ENCODE measurements at places on chromosomes 16 and 17.
A peak's percentile ranks its signal among the peaks of the same experiment; 100 is the strongest.

DNA sequence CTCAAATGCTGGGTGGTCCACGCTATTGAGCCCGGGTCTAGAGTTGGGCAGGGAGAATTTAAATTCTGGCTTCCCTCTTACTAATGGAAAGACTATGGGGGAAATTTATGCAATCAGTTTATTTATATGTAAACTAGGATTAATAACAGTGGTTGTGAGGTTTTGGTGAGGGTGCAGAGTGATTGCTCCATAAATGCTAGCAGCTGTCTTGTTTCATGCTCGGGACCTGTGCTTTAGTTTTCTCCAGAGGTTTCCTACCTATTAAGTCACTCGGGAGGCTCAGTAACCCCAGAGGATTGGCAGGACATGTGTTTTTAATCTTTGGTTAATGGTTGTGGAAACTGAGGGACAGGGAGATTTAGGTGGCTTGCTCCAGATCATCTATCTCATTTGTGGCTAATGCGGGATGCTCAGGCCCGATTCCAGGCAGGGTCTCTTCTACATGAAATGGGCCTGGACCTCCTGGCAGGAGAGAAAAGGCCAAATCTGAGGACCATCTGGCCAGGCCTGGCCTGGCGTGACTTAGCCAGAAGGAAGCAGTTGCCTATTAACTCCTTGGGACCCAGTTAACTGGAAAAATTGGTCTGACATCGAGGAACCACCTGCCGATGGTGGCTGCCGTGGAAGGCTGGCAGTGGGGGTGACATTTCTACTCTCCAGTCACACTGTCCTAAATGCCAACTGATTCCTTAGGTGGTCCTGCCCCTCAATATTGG, 2.1 kb downstream of the PRCD start:
- ATAC-seq, result no peak

- no peak for ATAC-seq
These were observed 83.1 kb downstream of the NT5M start for GRCh38 chr17:17386094-17386800.

- no peak for ATAC-seq
These were observed 32.2 kb upstream of the ETV4 start for GRCh38 chr17:43578404-43578698.

DNA sequence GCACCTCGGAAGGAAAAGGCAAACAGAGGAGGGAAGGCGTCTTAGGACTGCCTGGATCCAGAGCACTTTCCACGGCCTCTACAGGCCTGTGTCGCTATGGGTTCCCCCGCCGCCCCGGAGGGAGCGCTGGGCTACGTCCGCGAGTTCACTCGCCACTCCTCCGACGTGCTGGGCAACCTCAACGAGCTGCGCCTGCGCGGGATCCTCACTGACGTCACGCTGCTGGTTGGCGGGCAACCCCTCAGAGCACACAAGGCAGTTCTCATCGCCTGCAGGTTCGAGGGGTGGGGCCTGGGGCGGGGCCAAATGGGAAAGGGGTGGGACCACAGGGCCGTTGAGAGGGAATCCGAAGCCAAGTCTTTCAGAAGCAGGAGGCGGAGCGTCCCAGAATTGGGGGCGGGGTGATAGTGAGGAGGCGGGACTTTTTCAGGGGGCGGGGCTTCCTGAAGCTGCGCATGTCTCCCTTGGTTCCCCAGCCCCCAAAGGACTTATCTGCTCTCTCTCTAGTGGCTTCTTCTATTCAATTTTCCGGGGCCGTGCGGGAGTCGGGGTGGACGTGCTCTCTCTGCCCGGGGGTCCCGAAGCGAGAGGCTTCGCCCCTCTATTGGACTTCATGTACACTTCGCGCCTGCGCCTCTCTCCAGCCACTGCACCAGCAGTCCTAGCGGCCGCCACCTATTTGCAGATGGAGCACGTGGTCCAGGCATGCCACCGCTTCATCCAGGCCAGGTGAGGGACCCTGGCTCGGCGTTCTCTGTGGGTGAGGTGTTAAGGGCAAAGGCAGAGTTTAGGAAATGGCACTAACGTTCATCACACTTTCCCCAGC, 939 bp downstream of the BCL6B start:
- ATAC-seq, result peak; percentile 80

- ATAC-seq, result no peak
These were observed 387.1 kb upstream of the TNRC6C start for GRCh38 chr17:77571155-77571981.

GRCh38 chr16:7334801-7335560, 2.3 kb downstream of the RBFOX1 start:
- ATAC-seq, result no peak

GRCh38 chr16:21076186-21076883, 74.3 kb downstream of the DNAH3 start:
- ATAC-seq, result no peak

- no peak for ATAC-seq
These were observed 83.8 kb downstream of the NETO2 start for GRCh38 chr16:47059991-47060390.

- no peak for ATAC-seq
These were observed 23.1 kb downstream of the B9D1 start for GRCh38 chr17:19339341-19339815.

DNA sequence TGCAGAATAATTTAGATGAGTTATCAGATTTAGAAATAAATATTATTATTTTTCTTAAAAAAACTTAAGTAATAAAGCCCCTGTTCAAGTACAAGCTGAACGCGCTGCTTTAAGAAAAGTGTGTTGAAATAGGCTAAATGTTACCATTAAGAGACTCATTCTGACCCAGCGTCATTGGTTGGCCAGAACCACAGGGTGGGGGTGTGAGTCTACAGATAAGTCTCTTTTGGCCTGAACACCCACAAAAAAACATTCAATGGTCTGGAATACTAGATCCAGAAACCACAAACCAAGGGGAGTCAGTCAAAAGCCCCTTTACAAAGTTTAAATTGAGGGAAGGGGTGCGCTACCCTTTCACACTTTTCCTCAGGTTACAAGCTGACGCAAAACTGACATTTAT, 776.1 kb downstream of the KCNJ2 start:
- ATAC-seq, result no peak

GRCh38 chr17:64707050-64707591, 45.0 kb upstream of the SMURF2 start:
- peak; percentile 77 for ATAC-seq

DNA sequence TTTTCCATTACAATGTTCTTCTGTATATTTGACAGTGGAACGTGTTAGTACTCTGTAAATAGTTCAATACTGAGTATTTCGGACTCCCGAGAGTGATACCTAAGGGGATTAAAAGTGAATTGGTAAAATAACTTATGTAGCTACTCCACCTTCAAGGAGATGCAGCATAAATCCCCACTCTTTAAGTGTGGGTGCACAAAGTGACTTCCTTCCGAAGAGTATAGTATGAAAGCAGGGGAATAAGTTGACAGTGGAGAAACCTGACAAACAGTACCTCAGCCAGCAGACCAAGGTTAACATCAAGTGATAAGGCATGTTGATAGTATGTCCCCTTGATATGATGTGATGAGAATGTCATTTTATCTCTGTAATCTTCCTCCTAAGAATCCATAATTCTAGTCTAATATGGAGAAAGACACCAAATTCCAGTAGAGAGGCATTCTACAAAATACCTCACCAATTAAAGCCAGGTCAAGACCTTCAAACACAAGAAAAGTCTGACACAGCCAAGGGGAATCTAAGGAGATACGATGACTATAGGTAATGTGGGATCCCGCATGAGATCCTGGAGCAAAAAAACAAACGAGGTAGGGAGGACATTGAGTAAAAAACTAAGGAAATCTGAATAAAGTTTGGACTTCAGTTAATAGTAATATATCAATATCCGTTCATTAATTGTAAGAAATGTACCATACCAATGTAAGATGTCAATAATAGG, 1.8 kb upstream of the ZPBP2 start:
- no peak for ATAC-seq

DNA sequence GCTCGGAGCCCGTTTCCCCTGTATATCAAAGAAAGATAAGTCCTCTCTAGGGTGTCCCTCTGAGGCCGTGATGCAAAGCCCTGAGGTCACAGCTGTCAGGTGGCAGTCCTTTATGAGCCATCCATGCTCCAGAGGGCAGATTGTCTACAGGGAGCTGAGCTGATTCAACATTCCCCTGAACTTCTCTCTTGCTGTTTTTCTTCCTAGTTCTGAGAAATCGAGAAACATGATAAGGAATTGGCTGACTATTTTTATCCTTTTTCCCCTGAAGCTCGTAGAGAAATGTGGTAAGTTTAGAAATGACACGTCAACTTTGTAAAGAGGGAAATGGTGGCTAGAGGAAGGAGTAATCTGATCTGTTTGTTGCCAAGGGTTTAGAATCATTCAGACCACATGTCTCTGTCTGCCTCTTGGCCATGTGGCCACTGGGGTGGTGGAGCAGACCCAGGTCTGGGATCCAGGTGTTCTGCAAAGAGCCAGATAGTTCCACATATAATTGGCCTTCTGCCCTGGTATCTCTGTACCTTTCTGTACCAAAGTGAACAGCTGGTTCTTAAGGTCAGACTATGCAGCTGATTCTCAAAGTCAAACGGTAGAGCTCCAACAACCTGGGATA, 3.5 kb downstream of the CTNS start:
- ATAC-seq, result no peak

DNA sequence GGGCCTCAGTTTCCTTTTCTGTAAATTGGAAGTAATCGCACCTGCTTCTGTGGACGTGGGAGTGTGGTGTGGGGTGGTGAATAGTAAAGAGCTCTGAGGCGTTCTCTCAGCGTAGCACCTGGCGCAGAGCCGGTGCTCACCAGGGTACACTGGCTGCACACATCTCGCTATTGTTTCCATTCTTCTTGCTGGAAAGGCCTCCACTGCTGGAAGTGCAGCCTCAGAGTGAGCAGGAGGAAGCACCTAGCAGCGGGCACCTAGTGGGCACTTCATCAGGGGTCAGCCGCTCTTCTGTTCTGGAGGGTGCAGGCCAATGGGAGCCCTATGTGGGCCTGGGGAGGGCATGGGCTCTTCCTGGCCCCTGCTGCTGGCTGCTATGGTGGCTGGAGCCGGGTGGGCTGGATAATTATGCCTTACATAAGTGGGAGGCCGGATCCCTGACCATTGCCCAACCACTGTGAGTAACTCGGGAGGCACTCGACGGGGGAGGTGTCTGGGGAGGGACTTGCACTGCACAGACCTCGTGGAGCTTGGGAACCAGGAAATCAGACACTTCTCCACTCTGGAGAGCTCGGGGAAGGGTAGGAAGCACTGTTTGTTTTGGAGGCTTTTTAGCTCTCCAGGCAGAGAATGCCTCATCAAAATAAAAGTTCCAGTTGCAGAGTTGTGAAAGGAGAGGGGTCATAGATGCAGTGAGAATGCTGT, 1.7 kb downstream of the MAP2K3 start:
- peak; percentile 54 for ATAC-seq

DNA sequence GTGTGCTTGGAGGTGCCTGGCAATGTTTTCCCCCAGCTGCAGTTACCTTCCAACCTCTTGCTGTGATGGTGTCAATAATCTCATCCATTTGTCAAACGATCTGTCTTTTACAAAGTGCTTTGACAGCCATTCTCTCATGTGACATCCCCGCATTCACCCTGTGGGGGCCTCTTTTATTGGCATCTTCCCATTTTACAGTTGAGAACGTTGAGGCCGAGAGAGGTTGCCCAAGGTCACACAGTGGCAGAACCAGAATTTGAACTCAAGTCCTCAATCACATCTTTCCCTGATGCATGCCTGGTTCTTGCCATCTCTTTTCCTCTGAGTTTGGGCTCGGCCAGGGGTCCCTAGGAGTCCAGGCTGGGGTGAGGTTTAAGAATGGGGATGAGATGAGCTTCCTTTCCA, 1.5 kb downstream of the TAOK2 start:
- ATAC-seq, result no peak

DNA sequence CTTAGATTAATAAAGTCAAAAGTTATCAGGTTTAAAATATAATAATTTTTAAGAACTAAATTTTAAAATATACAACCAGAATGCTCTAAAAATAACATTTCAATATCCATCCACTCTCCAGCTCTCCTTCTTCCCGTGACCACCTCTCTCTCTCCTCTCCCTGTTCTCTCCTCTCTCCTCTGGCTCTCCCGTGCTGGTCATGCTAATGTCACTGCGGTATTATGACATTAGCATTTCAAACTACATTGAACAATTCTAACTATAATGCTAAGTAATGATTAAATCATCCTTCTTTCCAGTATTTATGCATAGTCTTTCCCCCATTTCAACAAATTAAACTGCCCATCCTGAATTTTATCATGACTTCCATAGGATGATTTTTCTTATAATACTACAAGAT, 154.7 kb downstream of the CEP112 start:
- no peak for ATAC-seq

- ATAC-seq, result no peak
These were observed 14.7 kb downstream of the SPNS2 start for GRCh38 chr17:4513113-4514032.

GRCh38 chr16:1691956-1692355, 13.9 kb downstream of the JPT2 start:
- peak; percentile 63 for ATAC-seq

DNA sequence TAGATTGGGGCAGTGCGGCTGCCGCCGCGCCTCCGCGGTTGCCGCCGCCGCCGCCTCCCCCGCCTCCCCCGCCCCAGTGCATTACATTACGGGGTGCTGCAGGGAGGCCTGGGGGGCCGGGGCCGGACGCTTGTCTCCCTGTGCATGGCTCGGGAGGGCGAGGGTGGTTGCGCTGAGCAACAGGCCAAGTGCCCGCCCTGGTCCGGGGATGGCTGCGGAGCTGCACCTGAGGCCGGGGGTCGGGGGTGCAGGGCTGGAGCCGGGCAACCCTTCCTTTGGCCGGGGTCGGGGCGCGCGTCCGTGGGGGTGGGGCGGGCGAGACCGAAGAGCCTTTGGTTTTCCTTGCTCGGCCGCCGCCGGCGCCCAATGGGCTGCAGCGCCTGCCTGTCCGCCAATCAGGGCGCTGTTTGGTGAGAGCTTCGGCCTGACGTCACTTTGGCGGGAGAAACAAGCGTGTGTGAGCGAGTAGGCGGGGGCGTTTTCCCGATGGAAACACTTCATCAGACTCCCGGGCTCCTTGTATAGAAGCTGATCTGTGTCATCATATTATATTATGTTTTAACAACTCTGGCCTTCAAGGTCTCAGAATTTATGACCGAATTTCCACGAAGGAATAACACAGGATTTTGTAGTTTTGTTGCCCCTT, 941 bp upstream of the FBXL20 start:
- ATAC-seq, result peak; percentile 83

DNA sequence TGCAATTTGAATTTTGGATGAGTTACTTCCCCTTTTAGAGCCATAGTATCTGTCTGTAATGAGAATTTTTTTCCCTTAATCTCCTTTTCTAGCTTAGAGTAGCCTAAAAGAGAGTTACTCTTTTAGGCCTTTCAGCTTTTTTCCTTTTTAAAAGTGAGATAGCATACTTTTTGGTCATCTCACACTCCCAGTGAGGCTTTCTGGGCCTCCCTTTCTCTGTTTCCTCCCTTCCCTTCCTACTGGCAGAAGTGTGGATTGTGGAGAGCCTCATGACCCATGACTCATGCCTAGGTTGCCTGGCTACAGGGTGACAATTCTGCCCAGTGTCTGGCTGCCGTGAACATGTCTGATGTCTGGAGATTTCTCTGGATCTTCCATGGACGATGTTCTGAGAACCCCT, 15.2 kb downstream of the KRT23 start:
- ATAC-seq, result peak; percentile 87
